ENCODE measurements at places on chromosomes 6 and 20.

DNA sequence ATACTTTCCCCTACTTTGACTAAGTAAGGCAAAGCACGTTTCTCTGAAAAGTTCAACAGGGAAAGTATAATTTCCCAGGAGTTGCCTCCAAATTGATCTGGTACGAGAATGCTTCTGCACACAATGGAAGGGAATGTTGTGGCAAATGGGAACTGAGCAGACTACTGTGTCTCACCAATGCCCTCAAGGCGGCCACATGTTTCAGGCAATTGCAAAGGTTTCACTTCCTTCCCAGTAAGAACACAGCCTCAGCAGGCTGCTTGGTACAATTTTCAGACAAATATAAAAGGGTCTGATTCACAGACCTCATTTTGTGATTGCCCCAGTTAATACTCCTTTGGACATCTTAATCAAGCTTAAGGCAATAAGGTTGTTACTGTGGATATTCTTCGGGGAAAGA, 71.2 kb downstream of the KIAA0319 start:
- no peak for DNase-seq

- no peak for DNase-seq
These were observed 37.5 kb upstream of the ADGRF1 start for GRCh38 chr6:47079638-47080037.

- no peak for DNase-seq
These were observed 76.0 kb upstream of the SHLD1 start for GRCh38 chr20:5674176-5674660.

GRCh38 chr6:27472182-27472616, 706 bp downstream of the ZNF184 start:
- DNase-seq: peak; percentile 30

DNA sequence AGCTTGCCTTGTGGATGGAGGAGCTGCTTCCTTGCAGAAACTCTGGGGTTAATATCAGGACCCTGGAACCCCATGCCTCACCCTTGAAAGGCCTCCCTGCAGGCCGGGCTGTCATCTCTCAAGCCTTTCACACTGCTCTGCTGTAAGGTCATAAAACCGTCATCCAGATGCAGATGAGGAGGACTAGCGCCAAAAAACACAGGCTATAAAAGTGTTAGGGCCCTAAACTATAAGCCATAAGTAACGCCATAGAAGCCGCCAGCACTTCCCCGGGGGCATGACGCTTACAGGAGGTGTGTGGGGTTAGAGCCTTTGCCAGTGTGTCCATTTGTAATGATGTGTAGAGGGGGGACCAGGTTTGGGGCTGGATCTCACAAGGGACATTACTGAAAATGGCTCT, 47.6 kb downstream of the CDH4 start:
- DNase-seq: no peak

All from stimulated activated CD8-positive, alpha-beta memory T cell treated with anti-CD3 and anti-CD28 coated beads, Interleukin-15, amount 100 ng/mL, for 1 hour (primary cell).